ENCODE measurements at places on chromosomes 5 and 9. TPM values are rescaled to one million over a fixed set of nuclear protein-coding genes. Genes with fewer than 3 reads are reported as not detected.

The SLC25A48 gene
- total RNA-seq: 0.71 TPM

The F2RL2 gene
- total RNA-seq: not detected

The OLFML2A gene
- total RNA-seq: 5.2 TPM

The CNOT8 gene
- total RNA-seq: 103 TPM

The AIF1L gene
- total RNA-seq: 8.3 TPM

The SH3RF2 gene
- total RNA-seq: 127 TPM

The NKD2 gene
- 42.1 TPM for total RNA-seq

The AQP7 gene
- total RNA-seq: 37.6 TPM

The TAF11L5 gene
- total RNA-seq: not detected

The CTXN3 gene
- 0.24 TPM for total RNA-seq

The NR2F1-AS1 gene
- total RNA-seq: 20.6 TPM

The SHC3 gene
- 0.87 TPM for total RNA-seq

The SCGB3A1 gene
- 9.8 TPM for total RNA-seq

The GRM6 gene
- 0.47 TPM for total RNA-seq

The SPATA31D4 gene
- total RNA-seq: 6.1 TPM

Measured in testis (tissue), 5 donors.